Natural killer cell treated with Interleukin-12 subunit alpha and Interleukin-12 subunit beta and Interleukin-15 and Interleukin-18, amount 100 ng/mL, for 72 hours (primary cell): ENCODE measurements at places on chromosomes 6 and 20. TPM values are rescaled to one million over a fixed set of nuclear protein-coding genes. Genes with fewer than 3 reads are reported as not detected.

The CTNNBL1 gene
- total RNA-seq: 80.9 TPM

The SLC22A1 gene
- 5.8 TPM for total RNA-seq

The ENPP5 gene
- 0.14 TPM for total RNA-seq

The HDGFL1 gene
- total RNA-seq: not detected

The VPS16 gene
- total RNA-seq: 88.0 TPM

The TREML2 gene
- 8.1 TPM for total RNA-seq

The CCM2L gene
- total RNA-seq: not detected

The TCF21 gene
- not detected for total RNA-seq

The RBPJL gene
- not detected for total RNA-seq

The HLA-DQA1 gene
- total RNA-seq: 92.0 TPM

The HLA-DRB5 gene
- total RNA-seq: 53.6 TPM

The DEFB129 gene
- not detected for total RNA-seq

The EGFL8 gene
- total RNA-seq: 15.0 TPM

The DEFB132 gene
- total RNA-seq: not detected

The BPHL gene
- 7.3 TPM for total RNA-seq

The GJA10 gene
- not detected for total RNA-seq

The TUBB1 gene
- total RNA-seq: not detected

The BTNL2 gene
- not detected for total RNA-seq

The MTRF1L gene
- total RNA-seq: 30.8 TPM

The SGK2 gene
- total RNA-seq: 1.7 TPM

The KCNQ2 gene
- total RNA-seq: not detected

The ANGPT4 gene
- not detected for total RNA-seq

The GSTA4 gene
- total RNA-seq: 1.5 TPM

The MUCL3 gene
- not detected for total RNA-seq

The OTOR gene
- not detected for total RNA-seq

The RAB22A gene
- total RNA-seq: 12.2 TPM

The TINAG gene
- not detected for total RNA-seq

The SCRT2 gene
- not detected for total RNA-seq

The NRSN1 gene
- total RNA-seq: not detected

The OR12D3 gene
- not detected for total RNA-seq

The PLG gene
- total RNA-seq: not detected

The LINC00237 gene
- not detected for total RNA-seq

The RAET1L gene
- total RNA-seq: not detected
